ENCODE measurements at places on chromosomes 16 and 17. TPM values are rescaled to one million over a fixed set of nuclear protein-coding genes. Genes with fewer than 3 reads are reported as not detected.

The ZNF385C gene
- not detected for total RNA-seq

The NUPR1 gene
- total RNA-seq: 30.9 TPM

The KCNH6 gene
- not detected for total RNA-seq

The TOM1L1 gene
- total RNA-seq: 18.0 TPM

The DDX28 gene
- 20.3 TPM for total RNA-seq

The GPRC5B gene
- 1.1 TPM for total RNA-seq

The CCL3 gene
- not detected for total RNA-seq

The NPIPA5 gene
- total RNA-seq: 2.2 TPM

The ELOB gene
- 377 TPM for total RNA-seq

The AOC3 gene
- total RNA-seq: 0.11 TPM

The SLC2A4 gene
- under 0.01 TPM for total RNA-seq

The TNFRSF13B gene
- total RNA-seq: not detected

The ADGRG3 gene
- total RNA-seq: not detected

The SGSH gene
- 12.1 TPM for total RNA-seq

The PRSS27 gene
- total RNA-seq: 0.75 TPM

The TEX19 gene
- total RNA-seq: 0.12 TPM

The CFAP97D1 gene
- total RNA-seq: under 0.01 TPM

The LUC7L3 gene
- 34.9 TPM for total RNA-seq

The CCL5 gene
- not detected for total RNA-seq

All from uterine smooth muscle cell (primary cell).